SK-N-SH (cell line): ENCODE measurements at places on chromosomes 1 and 21. TPM values are rescaled to one million over a fixed set of nuclear protein-coding genes. Genes with fewer than 3 reads are reported as not detected.

- no peak overlapping the region for H3K4me3 ChIP-seq
- no peaks in the 10 kb centered on the region for H3K36me3 ChIP-seq
- H3K27ac ChIP-seq = no peak overlapping the region
- no peaks in the 10 kb centered on the region for H3K27me3 ChIP-seq
- DNase-seq = no peak
Observed at GRCh38 chr1:81654147-81654546, 146.6 kb upstream of the ADGRL2 start.

- no peaks in the 10 kb centered on the region; the same call in 1 of the 2 replicates for H3K27me3 ChIP-seq
- H3K4me3 ChIP-seq = no peak overlapping the region
- DNase-seq = no peak
- no peak overlapping the region for H3K27ac ChIP-seq
- H3K4me1 ChIP-seq = no peaks in the 10 kb centered on the region
Observed at GRCh38 chr1:162297208-162297607, 79.4 kb downstream of the SPATA46 start.

DNA sequence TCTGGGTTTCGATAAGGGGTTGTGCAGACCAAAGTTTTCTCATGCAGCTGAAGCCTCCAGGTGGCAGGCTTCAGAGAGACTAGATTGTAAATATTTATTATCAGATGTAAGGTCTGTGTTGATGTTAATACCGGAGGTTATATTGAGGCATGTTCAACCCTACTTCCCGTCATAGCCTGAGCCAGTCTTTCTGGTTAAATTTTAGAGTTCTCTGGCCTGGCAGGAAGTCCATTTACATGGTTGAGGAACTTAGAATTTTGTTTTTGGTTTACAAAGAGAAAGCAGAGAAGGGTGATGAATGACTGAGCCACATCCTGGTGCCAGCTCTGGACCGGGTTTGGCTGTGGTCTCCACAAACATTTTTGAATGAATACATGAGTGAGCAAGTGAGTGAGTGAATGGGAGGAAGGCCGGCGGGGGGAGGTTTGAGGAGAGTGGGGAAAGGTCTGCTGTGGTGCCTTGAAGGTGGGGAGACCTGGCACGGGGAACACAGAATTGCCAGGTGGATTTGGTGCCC is 218.5 kb downstream of the DISC1 start:
- no peak for DNase-seq
- peaks cover 4% of the 10 kb centered on the region; the same call in 1 of the 2 replicates for H3K4me1 ChIP-seq
- H3K36me3 ChIP-seq = no peaks in the 10 kb centered on the region

DNA sequence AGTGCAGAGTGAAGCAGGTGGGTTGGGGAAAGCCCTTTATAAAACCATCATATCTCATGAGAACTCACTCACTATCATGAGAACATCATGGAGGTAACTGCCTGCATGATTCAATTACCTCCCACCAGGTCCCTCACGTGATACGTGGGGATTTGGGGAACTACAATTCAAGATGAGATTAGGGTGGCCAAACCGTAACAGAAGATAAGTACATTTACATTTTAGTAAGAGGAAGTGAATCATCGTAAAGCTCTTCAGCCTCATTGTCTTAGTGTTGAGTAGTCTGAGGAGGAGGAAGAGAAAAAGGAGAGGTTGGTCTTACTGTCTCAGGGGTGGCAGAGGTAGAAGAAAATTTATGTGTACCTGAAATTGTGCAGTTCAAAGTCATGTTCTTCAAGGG is 1053.4 kb upstream of the ADGRL4 start:
- H3K36me3 ChIP-seq = no peaks in the 10 kb centered on the region
- H3K27ac ChIP-seq = no peak overlapping the region
- H3K4me1 ChIP-seq = no peaks in the 10 kb centered on the region

- H3K4me3 ChIP-seq = no peak overlapping the region
- no peaks in the 10 kb centered on the region for H3K36me3 ChIP-seq
- peaks cover 7% of the 10 kb centered on the region; the same call in 1 of the 2 replicates for H3K4me1 ChIP-seq
- H3K27ac ChIP-seq = no peak overlapping the region
Observed at GRCh38 chr21:15742052-15742670, 12.4 kb downstream of the USP25 start.

DNA sequence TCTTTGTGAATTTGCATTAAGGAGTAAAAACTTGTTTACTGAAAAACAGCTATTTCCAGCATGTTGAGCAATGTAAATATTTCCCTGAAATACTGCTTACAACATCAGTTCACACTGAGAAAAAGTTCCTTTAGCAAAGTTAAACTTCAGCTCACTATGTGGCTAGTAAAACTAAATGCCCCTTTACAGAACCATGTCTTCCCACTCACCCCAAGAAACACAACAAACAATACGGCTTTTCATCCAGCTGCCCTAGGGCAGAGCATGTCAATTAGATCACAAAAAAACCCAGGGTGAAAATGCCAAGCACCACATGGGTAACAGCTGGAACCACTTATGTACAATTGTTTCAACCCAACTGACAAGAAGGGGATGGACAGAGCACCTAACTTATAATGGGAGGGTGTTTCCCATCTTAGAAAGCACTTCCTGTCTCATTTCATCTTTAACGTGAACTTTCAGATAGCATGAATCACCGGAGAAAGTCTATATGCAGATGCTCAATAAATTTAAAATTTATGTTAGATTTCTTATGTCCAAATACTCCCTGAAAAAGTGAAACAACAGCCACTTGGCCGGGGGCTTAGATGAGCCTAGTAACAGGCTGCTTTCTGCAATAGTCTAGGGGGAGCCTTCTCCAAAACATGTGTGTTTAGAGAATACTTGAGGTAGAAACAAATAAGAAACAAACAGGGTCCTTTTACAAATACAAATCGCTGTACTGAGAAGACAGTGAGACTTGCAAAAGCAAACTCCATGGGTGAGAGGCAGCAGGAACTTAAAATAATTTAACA is 6.6 kb downstream of the NID1 start:
- H3K36me3 ChIP-seq = no peaks in the 10 kb centered on the region
- H3K27me3 ChIP-seq = no peaks in the 10 kb centered on the region
- H3K4me3 ChIP-seq = peak overlapping the region; percentile 12; the same call in 1 of the 2 replicates
- H3K27ac ChIP-seq = peak overlapping the region; percentile 37; the same call in 1 of the 2 replicates
- peaks cover 16% of the 10 kb centered on the region for H3K4me1 ChIP-seq

GRCh38 chr1:53137729-53138128 is 4.7 kb downstream of the SLC1A7 start:
- H3K36me3 ChIP-seq = no peaks in the 10 kb centered on the region
- H3K27ac ChIP-seq = no peak overlapping the region
- H3K4me1 ChIP-seq = peaks cover 6% of the 10 kb centered on the region; the same call in 1 of the 2 replicates
- H3K4me3 ChIP-seq = no peak overlapping the region
- DNase-seq = peak; percentile 20

- no peak for DNase-seq
- H3K27me3 ChIP-seq = no peaks in the 10 kb centered on the region
Observed at GRCh38 chr1:230231774-230232145, 164.7 kb downstream of the GALNT2 start.

- peaks cover 8% of the 10 kb centered on the region for H3K27me3 ChIP-seq
- no peak overlapping the region for H3K27ac ChIP-seq
- no peak for DNase-seq
- H3K4me3 ChIP-seq = no peak overlapping the region
Observed at GRCh38 chr21:44589586-44590305, 2.6 kb downstream of the KRTAP10-6 start.

GRCh38 chr1:205062319-205062718 is 19.3 kb downstream of the CNTN2 start:
- no peak overlapping the region for H3K4me3 ChIP-seq
- H3K27me3 ChIP-seq = no peaks in the 10 kb centered on the region
- H3K36me3 ChIP-seq = no peaks in the 10 kb centered on the region
- DNase-seq = no peak
- H3K27ac ChIP-seq = no peak overlapping the region

GRCh38 chr1:60088620-60089155 is 15.1 kb upstream of the C1orf87 start:
- DNase-seq = no peak
- no peaks in the 10 kb centered on the region for H3K27me3 ChIP-seq
- H3K4me1 ChIP-seq = no peaks in the 10 kb centered on the region
- H3K36me3 ChIP-seq = no peaks in the 10 kb centered on the region
- no peak overlapping the region for H3K4me3 ChIP-seq

GRCh38 chr1:24199291-24199900 is 12.3 kb upstream of the IFNLR1 start:
- no peaks in the 10 kb centered on the region for H3K27me3 ChIP-seq
- no peak overlapping the region for H3K27ac ChIP-seq
- H3K36me3 ChIP-seq = no peaks in the 10 kb centered on the region
- no peak overlapping the region; the same call in 1 of the 2 replicates for H3K4me3 ChIP-seq
- no peaks in the 10 kb centered on the region for H3K4me1 ChIP-seq
- DNase-seq = peak; percentile 88

GRCh38 chr1:41272601-41273000 is 30.5 kb upstream of the SCMH1 start:
- no peak for DNase-seq
- H3K4me3 ChIP-seq = no peak overlapping the region
- H3K36me3 ChIP-seq = no peaks in the 10 kb centered on the region
- no peaks in the 10 kb centered on the region for H3K4me1 ChIP-seq

Gene CD1C
- polyA plus RNA-seq = not detected in 2 replicates

Gene TNNI3K
- polyA plus RNA-seq = 0.31 and 0.52 TPM in 2 replicates

Gene SCCPDH
- polyA plus RNA-seq = 32.2 and 36.0 TPM in 2 replicates
